ENCODE measurements at places on chromosomes 3 and 15.

- no peak for DNase-seq
These were observed 21.4 kb upstream of the LEO1 start for GRCh38 chr15:51992953-51993352.

DNA sequence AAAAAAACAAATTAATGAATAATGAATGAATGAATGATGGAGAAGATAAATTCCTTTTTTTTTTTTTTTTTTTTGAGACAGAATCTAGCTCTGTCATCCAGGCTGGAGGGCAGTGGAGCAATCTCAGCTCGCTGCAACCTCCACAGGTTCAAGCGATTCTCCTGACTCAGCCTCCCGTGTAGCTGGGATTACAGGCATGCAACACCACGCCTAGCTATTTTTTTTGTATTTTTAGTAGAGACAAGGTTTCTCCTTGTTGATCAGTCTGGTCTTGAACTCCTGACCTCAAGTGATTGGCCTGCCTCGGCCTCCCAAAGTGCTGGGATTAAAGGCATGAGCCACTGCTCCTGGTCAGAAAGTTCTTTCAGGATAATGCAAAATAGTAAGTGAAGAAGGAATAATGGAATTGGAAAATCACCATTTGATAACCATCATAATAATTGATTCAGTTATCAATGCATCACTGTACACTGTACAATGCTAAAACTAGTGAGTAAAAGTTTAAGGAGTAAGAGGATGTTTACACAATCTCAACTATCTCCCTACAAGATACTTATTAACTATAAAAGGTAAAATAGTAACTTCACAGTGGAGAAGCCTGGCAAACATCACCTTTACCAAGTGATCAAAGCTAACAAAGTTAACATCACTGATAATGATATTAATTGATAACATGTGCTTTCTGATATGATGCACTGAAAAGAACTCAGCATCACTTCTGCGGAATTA lies 12.3 kb upstream of the INO80 start:
- no peak for DNase-seq

- DNase-seq, result no peak
These were observed 792 bp downstream of the GABPB1 start for GRCh38 chr15:50353975-50354837.

- DNase-seq, result no peak
These were observed 33.3 kb upstream of the SFMBT1 start for GRCh38 chr3:53079147-53079546.

GRCh38 chr15:27327467-27328025 lies 356.6 kb downstream of the GABRG3 start:
- DNase-seq, result no peak

DNA sequence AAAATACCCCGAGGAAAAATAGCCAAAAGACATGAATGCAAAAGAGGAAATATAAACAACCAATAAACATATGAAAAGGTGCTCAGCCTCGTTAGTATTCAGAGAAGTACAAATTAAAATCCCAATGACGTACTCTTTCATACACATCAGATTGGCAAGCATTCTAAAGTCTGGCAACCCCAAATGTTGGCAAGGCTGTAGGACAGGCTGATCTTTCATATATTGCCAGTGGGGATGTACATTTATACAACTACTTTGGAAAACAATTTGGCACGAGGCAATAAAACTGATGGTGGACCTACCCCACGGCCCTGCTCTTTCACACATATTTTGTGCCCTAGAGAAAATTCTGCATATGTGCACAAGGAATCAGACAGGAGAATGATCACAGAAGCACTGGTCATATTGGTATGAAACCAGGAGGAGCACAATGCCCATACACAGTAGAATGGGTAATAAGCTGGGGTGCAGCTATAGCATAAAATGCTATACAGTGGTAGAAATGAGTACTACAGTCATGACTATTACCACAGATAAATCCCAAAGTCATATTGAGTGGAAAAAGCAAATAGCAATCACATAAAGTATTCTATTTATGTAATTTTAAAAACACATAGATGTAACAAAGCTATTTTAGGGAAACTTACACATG lies 176.0 kb upstream of the SLC24A5 start:
- no peak for DNase-seq

DNA sequence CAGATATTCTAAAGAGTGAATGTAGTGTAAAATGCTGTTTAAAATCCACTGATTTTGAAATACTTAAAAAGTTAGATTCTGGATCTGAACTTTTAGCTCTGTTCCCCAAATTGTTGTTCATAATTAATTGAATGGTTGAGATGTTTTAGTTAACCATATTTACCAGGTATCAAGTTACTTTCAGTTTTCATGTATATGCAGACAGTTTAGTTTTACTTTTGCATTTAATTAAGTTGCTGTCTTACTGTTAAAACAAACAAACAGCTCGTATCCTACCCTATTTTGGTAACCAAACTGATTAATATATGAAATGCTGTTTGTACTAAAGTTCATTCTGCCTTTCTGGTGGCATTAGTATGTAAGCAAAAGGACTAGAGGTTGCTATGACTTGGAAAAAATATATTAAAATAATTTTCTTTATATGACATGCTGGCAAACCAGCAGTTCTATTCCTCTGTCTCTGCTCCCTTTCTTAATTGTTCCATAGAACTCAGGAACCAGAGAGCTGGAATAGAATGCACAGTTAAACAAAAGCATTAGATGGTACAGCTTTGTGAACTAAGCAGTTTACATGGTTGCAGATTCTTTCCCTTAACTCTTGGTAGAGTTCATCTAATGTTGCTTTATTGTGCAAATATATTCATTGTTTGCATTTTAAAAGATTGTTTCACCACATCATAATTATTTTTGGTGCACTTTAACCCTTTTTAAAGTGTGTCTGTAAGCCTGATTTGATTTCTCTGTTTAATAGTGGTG lies 39.5 kb upstream of the SCAANT1 start:
- DNase-seq, result no peak

- no peak for DNase-seq
These were observed 35.4 kb downstream of the CCDC191 start for GRCh38 chr3:114020907-114021306.

GRCh38 chr15:75647370-75648155 lies at the start of gene SNX33:
SNX33 (plus strand) TSS chr15:75647912; CDS start chr15:75649103, 1,191 bp downstream.
- DNase-seq, result peak; percentile 23

DNA sequence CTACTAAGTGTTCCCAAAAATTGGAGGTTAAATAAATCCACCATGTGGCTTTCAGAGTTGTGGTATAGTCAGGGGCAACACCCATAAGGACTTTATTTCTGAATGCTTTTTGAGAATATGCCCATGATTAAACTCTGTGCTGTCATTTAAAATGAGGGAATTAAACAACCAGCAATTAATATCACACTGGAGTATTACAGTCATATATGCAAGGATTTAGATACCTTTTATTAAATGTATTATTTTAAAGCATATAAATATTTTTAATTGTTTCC lies 227.6 kb downstream of the ZPLD1 start:
- no peak for DNase-seq

DNA sequence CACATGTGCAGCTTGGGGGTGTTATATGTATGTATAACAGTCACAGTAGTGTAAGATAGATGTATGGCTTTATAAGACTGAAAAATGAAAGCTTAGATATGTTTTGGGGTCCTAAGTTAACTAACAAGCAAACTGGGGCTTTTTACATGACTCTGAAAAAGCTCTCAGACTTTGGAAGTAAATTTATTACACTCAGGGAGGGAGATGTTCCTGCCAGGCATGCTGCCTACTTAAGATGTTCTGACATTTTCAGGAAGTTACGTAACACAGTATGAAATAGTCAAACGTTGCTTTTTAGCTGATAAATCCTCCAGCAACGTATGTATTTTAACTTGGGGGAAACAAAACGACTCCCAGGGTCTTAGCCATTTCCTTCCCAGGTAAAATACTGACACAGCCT lies 1.7 kb upstream of the IFT57 start:
- no peak for DNase-seq

GRCh38 chr3:128084675-128085021 lies 32.4 kb downstream of the SEC61A1 start:
- no peak for DNase-seq

DNA sequence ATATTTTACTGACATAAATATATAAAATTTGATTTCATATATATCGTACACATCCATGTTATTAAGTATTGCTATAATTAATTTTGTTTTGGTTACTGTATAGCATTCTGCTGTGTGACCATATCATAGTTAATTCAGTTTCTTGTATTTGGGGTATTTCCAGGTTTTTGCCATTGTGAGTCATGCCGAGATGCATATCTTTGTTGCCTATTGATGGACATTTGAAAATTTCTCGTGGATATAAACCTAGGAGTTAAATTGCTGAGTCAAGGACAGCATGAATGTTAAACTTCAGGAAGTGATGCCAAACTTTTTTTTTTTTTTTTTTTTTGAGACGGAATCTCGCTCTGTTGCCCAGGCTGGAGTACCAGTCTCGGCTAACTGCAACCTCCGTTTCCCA lies 33.7 kb upstream of the GPR171 start:
- DNase-seq, result no peak

GRCh38 chr15:67776600-67776999 lies 48.7 kb upstream of the SKOR1 start:
- no peak for DNase-seq
